ENCODE measurements at places on chromosomes 5 and 9.

DNA sequence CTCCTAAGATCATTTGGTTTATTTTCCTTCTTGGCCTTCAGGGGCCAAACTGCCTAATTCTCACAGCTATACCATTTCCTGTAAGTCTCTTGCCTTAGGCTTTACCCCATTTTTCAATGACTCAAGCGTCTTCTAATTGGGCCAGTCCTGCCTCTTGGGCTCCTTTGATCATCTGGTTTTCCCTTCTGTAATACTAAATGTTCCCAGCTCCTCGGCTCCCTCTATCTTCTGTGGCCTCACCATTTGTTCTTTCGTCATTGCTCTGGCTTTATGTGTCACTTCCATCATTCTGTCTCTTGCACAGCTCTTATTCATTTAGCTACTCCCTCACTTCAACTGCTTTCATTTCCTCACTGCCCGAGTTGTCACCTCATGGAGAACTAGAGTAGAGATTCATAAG, 14.5 kb upstream of the SPINK7 start:
- no peak for DNase-seq

DNA sequence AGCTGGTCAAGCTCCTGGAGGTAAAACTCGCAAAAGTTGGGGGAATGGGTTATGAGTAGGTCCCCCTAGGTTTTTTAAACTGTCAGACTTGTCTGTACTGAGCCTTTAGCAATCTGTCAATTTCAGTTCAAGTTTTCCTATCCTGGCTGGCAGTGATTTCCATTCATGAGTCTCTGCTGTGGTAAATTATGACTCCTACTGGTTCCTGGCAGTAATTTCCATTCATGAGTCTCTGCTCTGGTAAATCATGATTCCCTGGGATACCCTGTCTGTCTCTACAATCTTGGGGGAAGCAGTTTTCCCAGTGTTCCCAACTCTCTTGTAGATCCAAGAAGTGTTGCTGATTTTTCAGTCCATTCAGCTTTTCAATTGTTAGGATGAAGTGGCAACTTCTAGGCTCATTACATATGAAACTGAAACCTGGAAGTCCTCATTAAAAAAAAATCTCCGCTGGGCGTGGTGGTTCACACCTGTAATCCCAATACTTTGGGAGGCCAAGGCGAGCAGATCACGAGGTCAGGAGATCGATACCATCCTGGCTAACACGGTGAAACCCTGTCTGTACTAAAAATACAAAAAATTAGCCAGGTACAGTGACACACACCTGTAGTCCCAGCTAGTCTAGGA, 91.3 kb upstream of the GPBP1 start:
- DNase-seq: no peak

DNA sequence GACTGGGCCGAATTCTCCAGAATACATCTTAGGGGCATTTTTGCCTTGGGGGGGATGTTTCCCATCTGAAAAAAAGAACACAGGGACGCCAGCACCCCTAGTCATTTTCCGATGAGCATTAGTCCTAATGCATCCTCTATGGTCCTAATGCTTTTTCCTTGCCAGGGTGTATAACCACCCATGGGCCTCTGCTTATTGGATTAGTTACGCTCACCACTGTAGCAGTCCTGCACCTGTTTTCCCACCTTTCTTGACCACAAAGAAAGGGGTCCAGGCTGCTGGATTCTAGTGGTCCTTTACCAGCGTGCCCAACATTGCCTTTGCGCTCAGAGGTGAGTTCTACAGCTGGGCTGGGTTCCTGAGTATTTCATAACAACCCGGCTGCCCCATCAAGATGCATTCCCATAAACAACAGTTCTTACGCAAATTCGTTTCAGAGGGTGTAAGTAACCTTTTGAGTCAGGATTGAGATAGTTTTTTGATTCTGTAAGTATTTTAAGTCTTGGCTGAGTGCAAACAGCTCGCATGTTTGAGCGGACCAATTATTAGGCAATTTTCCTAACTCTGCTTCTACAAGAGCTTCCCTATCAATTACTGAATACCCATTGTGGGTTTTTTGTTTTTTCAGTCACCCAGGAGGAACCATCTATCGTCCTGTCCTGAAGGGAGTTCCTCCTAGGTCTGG, 135.1 kb downstream of the DROSHA start:
- DNase-seq: no peak

DNA sequence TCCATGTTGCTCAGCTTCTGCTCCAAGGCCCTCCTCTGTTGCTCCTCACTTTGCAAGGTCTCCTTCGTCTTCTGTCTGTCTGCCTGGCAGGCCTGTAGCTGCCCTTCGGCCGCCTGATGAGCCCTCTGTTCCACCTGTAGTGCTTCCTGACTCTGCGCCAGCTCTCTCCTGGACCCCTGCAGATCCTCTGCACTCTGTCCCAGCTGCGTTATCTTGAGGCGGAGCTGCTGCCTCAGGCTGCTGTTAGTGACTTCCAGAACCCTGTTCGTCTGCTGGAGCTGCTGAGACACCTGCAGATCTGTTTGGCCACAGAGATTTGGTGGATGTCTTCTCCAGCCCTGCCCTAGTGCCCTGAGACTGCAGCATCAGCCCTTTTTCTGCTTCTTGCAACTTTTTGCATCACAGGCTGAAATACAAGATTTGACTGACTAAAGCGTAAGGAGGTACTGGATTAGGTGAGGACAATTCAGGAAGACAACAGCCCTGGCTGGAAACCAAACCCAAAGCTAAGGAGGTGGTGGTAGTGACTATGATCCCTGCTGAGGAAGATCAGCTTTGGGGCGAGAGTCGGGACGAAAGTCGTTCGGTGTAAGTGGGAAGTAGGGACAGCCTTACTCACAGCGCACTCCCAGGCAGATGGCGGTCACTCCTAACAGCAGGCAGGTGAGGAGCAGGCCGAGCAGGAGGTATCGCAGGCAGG, 2.1 kb downstream of the CD72 start:
- no peak for DNase-seq
